Spinal cord (tissue), 10 donors: ENCODE measurements at places on chromosomes 1 and 21. TPM values are rescaled to one million over a fixed set of nuclear protein-coding genes. Genes with fewer than 3 reads are reported as not detected.

GJA9 gene
- not detected for total RNA-seq

GNG4 gene
- 16.2 TPM for total RNA-seq

GPR153 gene
- 12.8 TPM for total RNA-seq

SYPL2 gene
- total RNA-seq = 0.10 TPM

COL11A1 gene
- total RNA-seq = 164 TPM

GNAT2 gene
- total RNA-seq = 0.33 TPM

AZIN2 gene
- total RNA-seq = 20.6 TPM

FCGR1A gene
- 13.8 TPM for total RNA-seq

C1orf141 gene
- total RNA-seq = 0.33 TPM

SPATA21 gene
- 0.17 TPM for total RNA-seq

SGIP1 gene
- 66.7 TPM for total RNA-seq

CSMD2 gene
- total RNA-seq = 16.0 TPM

MTF1 gene
- total RNA-seq = 4.3 TPM

LMX1A gene
- total RNA-seq = 0.40 TPM

MEX3A gene
- total RNA-seq = 5.8 TPM

GRCh38 chr1:33332881-33333280 lies 12.0 kb upstream of the A3GALT2 start:
- DNase-seq = no peak
- H3K27ac ChIP-seq = no peak overlapping the region
- peaks cover 36% of the 10 kb centered on the region for H3K4me1 ChIP-seq
- H3K36me3 ChIP-seq = peaks cover 62% of the 10 kb centered on the region
- H3K27me3 ChIP-seq = no peaks in the 10 kb centered on the region
- H3K4me3 ChIP-seq = no peak overlapping the region

DNA sequence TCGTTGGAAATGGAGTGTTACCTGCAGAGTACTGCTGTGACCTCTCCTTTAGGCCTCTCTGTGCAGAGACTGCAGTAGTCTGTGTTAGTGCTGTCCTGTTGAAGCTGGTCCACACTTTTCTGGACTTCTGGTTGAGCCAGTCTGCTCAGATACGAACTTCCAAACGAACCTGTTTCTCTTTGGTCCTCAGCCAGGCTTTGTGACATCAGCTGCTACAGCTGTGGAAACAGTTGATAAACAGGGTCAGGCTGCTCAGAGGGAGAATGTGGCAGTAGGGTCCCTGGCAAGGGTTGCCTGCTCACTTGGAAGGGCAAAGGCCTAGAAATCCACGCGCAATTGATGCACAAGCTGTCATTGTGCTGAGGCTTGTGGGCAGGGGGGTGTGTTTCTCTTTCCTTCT lies 98.8 kb downstream of the NOS1AP start:
- no peak overlapping the region for H3K4me3 ChIP-seq
- peak overlapping the region; percentile 57 for H3K27ac ChIP-seq
- no peaks in the 10 kb centered on the region for H3K27me3 ChIP-seq
- H3K4me1 ChIP-seq = peaks cover 27% of the 10 kb centered on the region

DNA sequence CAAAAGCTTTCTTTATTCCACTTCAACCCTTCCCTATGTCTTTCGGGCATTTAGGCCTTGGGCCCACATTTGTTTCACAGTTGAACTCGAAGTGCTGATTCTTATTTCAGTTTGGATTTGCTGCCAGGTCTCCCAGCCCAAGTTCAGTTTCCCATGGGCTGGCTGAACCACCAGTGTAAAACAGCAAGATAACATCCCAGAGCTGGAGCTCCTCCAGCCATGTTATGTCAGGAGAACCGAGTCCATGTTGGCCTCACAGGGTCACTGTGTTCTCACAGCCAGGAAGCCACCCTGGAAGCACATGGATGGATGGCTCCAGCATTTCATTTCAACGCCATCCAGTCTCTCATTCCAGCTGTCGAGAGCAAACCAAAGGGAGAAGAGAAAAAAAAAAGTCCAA lies 45.2 kb upstream of the RXRG start:
- H3K4me3 ChIP-seq = no peak overlapping the region
- no peak for DNase-seq
- H3K27ac ChIP-seq = no peak overlapping the region
- H3K27me3 ChIP-seq = no peaks in the 10 kb centered on the region
- H3K36me3 ChIP-seq = no peaks in the 10 kb centered on the region

GRCh38 chr21:29490016-29490415 lies 191.3 kb downstream of the BACH1 start:
- H3K4me3 ChIP-seq = no peak overlapping the region
- no peaks in the 10 kb centered on the region for H3K36me3 ChIP-seq
- no peak overlapping the region for H3K27ac ChIP-seq

- H3K4me1 ChIP-seq = peaks cover 19% of the 10 kb centered on the region
- no peak overlapping the region for H3K4me3 ChIP-seq
- peaks cover 11% of the 10 kb centered on the region for H3K36me3 ChIP-seq
- no peaks in the 10 kb centered on the region for H3K27me3 ChIP-seq
Observed at GRCh38 chr21:31143036-31143435, 104.8 kb upstream of the KRTAP19-8 start.

GRCh38 chr1:181714428-181714827 lies 231.1 kb downstream of the CACNA1E start:
- no peaks in the 10 kb centered on the region for H3K27me3 ChIP-seq
- peaks cover 6% of the 10 kb centered on the region for H3K4me1 ChIP-seq
- H3K36me3 ChIP-seq = peaks cover 16% of the 10 kb centered on the region
- no peak for DNase-seq

DNA sequence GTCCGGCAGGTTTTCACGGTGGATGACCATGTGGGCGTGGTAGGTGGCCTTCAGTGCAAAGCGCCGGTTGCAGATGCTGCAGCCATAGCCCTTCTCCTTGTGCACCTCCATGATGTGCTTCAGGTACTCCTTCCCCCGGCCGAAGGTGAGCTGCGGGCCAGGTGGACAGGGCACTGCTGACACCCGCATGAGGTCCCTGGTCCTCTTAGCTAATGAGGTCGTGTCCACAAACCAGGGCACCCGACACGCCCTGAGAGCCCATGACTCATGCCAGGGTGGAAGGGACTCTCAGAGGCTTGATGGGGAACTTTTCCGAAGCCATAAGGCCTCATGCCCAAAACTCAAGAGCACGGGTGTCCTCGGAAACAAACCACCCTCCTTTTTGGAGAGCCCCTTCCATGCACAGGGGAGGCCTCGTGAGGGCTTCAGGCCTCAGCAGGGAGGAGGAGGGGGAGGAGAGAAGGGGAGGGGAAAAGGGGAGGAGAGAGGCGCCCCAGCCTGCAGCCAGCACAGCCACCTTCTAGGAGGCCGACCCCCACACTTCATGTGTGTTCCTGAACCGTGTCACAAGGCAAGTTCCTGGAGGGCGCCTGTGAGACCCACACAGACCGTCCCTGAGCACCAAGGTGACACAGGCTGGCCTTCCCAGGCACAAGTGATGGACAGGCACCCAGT lies 54.4 kb upstream of the RIPK4 start:
- peaks cover 6% of the 10 kb centered on the region for H3K4me1 ChIP-seq
- no peak for DNase-seq
- H3K36me3 ChIP-seq = peaks cover 70% of the 10 kb centered on the region

- H3K36me3 ChIP-seq = no peaks in the 10 kb centered on the region
- DNase-seq = no peak
- H3K27me3 ChIP-seq = no peaks in the 10 kb centered on the region
- no peak overlapping the region for H3K27ac ChIP-seq
- H3K4me1 ChIP-seq = no peaks in the 10 kb centered on the region
Observed at GRCh38 chr21:15446223-15446622, 283.6 kb upstream of the USP25 start.

GRCh38 chr1:116228511-116228910 lies 117.3 kb downstream of the MAB21L3 start:
- H3K36me3 ChIP-seq = no peaks in the 10 kb centered on the region

GRCh38 chr1:87132284-87132870 lies 196.3 kb upstream of the LMO4 start:
- no peaks in the 10 kb centered on the region for H3K27me3 ChIP-seq
- DNase-seq = no peak
- no peaks in the 10 kb centered on the region for H3K36me3 ChIP-seq
- peak overlapping the region; percentile 54 for H3K27ac ChIP-seq
- peaks cover 31% of the 10 kb centered on the region for H3K4me1 ChIP-seq
- H3K4me3 ChIP-seq = peak overlapping the region; percentile 49

- DNase-seq = no peak
- peaks cover 16% of the 10 kb centered on the region for H3K4me1 ChIP-seq
- no peak overlapping the region for H3K4me3 ChIP-seq
- H3K27me3 ChIP-seq = no peaks in the 10 kb centered on the region
- no peak overlapping the region for H3K27ac ChIP-seq
Observed at GRCh38 chr1:231629132-231629531, 2.5 kb downstream of the DISC1 start.

GRCh38 chr1:67342076-67342890 lies 34.6 kb downstream of the IL12RB2 start:
- no peak overlapping the region for H3K27ac ChIP-seq
- no peaks in the 10 kb centered on the region for H3K36me3 ChIP-seq
- no peaks in the 10 kb centered on the region for H3K4me1 ChIP-seq
- no peak overlapping the region for H3K4me3 ChIP-seq
- no peaks in the 10 kb centered on the region for H3K27me3 ChIP-seq
- DNase-seq = no peak

DNA sequence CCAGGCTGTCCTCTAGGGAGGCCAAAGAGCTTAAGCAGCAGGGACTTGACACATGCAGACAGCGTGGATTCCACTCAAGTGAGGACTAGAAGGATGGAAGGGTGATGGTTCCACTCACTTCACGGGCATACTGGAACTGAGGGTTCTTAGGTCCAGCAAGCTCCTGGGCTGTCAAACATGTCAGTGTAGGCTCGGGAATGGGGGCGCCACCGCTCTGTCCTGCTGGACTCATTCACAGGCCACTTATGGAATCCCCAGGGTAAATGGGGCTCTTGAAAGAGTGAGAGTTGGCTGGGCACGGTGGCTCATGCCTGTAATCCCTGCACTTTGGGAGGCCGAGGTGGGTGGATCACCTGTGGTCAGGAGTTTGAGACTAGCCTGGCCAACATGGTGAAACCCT lies 27.7 kb upstream of the CSF3R start:
- no peaks in the 10 kb centered on the region for H3K4me1 ChIP-seq
- DNase-seq = no peak
- no peaks in the 10 kb centered on the region for H3K36me3 ChIP-seq
- H3K27ac ChIP-seq = no peak overlapping the region

GRCh38 chr1:32651461-32652073 lies 559 bp downstream of the RBBP4 start:
- H3K36me3 ChIP-seq = peaks cover 34% of the 10 kb centered on the region
- H3K27ac ChIP-seq = peak overlapping the region; percentile 97
- no peaks in the 10 kb centered on the region for H3K27me3 ChIP-seq
- no peak for DNase-seq
- peak overlapping the region; percentile 91 for H3K4me3 ChIP-seq
- peaks cover 32% of the 10 kb centered on the region for H3K4me1 ChIP-seq

- peaks cover 18% of the 10 kb centered on the region for H3K4me1 ChIP-seq
- H3K4me3 ChIP-seq = no peak overlapping the region
- H3K27me3 ChIP-seq = no peaks in the 10 kb centered on the region
- no peak overlapping the region for H3K27ac ChIP-seq
- DNase-seq = no peak
- no peaks in the 10 kb centered on the region for H3K36me3 ChIP-seq
Observed at GRCh38 chr1:31812158-31812829, 3.5 kb downstream of the SPOCD1 start.

DNA sequence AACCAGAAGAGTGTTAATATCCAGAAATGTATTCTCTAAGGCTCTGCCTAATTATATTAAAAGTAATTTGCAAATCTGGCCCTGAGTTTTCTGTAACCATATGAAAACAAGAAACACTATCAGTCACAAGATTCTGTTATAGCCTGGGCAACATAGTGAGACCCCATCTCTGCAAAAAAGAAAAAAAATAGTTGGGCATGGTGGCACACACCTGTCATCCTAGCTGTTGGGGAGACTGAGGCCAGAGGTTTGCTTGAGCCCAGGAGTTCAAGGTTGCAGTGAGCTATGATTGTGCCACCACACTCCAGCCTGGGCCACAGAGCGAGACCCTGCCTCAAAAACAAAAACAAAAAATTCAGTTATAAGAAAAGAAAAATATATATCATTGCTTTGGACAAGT lies 25.6 kb downstream of the C1orf21 start:
- no peaks in the 10 kb centered on the region for H3K4me1 ChIP-seq
- no peaks in the 10 kb centered on the region for H3K27me3 ChIP-seq
- H3K4me3 ChIP-seq = no peak overlapping the region
- no peak overlapping the region for H3K27ac ChIP-seq

DNA sequence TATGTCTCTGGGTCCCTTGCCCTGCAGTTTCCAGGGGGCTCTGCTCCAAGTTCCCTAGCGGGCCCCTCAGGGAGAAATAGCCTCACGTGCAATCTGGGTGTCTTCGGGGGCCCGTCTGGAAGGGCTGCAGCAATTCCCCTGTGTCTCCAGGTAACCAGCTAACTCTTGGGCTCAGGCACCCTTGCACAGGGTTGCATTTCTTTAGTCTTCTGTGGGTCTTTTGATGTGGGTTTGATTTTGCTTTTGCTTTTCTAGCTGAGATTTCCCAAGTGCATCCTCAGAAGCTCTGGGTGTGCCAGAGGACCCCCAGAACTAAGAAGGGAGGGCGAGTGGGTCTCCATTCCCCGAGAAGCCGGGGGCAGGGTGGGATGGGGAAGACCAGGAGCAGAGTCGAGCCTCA lies 75.7 kb downstream of the SPSB1 start:
- DNase-seq = no peak
- H3K4me1 ChIP-seq = peaks cover 20% of the 10 kb centered on the region
- no peak overlapping the region for H3K27ac ChIP-seq

- H3K4me3 ChIP-seq = no peak overlapping the region
- no peak for DNase-seq
- H3K27ac ChIP-seq = no peak overlapping the region
- H3K36me3 ChIP-seq = peaks cover 9% of the 10 kb centered on the region
Observed at GRCh38 chr1:208184966-208185654, 59.1 kb downstream of the PLXNA2 start.

DNA sequence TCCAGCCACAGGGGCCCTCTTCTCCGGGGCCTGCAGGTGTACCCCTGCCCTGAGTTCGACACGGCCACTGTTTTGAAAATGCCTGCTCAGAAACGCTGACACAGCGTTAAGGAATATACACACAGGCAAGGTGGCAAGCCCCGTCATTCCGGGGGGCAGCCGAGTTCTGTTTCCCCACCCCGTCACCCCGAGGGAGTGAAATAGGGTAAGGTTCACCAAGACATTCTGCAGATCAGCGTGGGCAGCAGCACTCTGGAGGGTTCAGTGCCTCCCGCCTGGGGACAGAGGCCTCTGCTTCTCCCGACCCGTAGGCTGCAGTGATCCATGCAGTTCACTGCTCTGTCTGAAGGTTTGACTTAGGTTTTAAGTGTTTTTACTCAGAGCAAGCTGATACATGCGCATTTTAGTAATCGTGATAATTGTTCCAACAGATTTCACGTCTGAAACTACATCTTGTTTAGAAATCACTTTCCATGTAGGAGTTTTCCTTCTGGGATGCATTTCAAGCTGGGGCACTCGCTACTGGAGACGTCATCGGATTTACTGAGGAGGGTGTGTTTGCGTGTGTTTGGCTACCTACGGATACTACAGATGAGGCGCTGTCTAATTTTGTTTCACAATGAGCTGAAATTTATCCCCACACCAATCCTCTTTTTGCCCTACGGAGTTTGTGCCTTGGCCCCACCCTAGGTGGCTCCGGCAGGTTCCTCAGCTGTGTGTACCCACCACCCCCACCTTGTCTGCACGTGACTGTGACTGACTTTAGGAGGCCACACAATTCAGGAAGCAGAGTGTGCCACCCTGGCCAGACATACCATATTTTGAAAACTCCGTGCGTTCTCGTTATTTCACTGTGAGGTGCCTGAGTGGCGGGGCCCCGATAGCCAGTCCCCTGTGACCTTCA lies 63.5 kb downstream of the AGPAT3 start:
- DNase-seq = no peak
- no peak overlapping the region for H3K4me3 ChIP-seq
- H3K36me3 ChIP-seq = peaks cover 57% of the 10 kb centered on the region
- peaks cover 42% of the 10 kb centered on the region for H3K4me1 ChIP-seq
- H3K27me3 ChIP-seq = no peaks in the 10 kb centered on the region
- no peak overlapping the region for H3K27ac ChIP-seq
